ENCODE measurements at places on chromosomes 5 and 9.

- no peak for DNase-seq
Measured at GRCh38 chr5:82509762-82510161, 231.6 kb upstream of the RPS23 start.

DNA sequence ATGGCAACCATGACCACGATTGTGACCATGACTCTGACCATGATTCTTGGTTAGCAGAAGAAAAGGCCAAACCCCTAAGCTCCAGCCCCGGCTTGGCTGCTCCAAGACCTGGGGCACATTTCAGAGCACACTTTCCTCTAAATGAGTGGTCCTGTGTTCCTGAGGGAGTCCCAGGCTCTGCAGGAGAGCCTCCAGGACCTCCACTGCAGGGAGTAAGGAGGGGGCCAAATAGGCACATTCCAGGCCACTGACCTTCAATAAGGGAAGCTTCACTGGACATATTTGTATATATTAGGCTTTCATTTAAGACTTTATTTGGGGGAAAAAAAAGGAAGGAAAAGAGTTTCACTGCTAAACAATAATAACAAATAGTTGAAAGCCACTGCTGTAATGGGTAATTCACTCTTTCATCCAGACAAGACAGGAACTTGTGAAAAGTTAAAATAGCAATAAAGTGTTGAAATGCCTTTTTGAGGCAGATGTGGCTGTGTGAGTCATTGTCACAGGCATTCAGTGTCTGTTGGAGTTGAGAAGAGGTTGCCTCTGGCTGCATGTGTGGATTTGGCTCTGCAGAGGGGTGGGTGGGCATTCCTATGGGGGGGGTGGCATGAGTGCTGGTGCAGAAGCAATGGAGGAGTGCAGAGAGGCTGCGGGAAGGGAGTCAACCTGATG lies 63.9 kb upstream of the TGFBR1 start:
- DNase-seq = no peak

DNA sequence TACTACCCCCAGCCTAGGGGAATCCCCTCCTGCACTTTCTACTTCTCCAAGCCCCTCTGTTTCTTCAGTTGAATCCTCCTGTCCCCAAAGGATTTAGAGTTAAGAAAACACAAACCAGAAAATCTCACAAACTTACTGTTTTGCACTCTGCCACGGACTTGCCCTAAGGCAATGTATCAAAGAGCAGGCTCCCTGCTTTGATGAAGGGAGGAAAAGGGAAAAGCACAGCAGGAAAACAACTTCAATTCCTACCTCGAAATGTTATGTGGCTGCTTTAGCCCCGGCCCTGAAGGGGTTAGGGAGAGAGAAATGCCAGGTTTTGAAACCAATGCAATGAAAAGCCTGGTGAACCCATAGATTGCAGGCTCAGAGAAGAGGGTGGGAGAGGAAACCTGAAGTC lies 254.7 kb downstream of the MAN2A1 start:
- no peak for DNase-seq

GRCh38 chr9:91530829-91531228 lies 107.2 kb upstream of the NFIL3 start:
- no peak for DNase-seq

GRCh38 chr9:32728181-32728580 lies 55.2 kb upstream of the TMEM215 start:
- DNase-seq = no peak

DNA sequence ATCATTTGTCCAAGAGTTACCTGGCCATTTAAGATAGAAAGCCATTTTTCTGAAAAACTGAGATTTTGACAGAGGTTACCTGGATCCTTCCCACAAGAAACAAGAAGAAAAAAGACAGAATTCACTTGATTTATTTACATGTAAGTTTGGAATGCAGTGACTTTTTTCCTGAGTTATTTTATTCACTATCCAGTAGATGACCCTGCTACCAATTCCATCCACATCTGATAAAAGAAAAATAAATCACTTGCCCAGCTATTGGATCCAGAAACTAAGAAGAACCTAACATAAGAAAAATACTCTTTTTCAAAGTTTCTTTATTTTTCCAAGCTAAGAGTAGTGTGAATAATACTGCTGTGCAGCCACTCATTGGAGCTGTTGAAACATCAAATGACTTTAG lies 275.2 kb downstream of the CETN3 start:
- DNase-seq = no peak

GRCh38 chr9:134187110-134187531 lies 22.8 kb upstream of the RNU6ATAC start:
- DNase-seq = no peak

- no peak for DNase-seq
Measured at GRCh38 chr5:17094830-17095229, 122.6 kb upstream of the BASP1 start.

DNA sequence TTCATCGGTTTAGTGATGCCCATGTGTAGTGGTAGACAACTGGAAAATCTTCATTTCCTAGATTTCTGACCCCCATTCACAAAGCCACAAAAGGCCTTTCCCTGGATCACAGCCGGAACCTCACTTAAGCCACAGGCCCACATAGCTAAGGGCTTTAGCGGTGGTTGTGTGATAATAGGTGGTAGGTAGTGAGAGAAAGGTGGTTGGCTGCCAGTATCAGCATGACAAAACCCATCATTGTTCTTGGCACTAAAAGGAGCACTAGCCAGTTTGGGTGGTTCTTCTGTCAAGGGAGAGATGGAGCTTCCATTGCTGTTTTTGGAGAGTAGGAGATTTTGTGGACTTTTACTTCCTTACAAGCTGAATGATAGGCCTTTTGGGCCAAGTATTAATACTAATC lies 9.7 kb upstream of the SLC36A2 start:
- no peak for DNase-seq

- DNase-seq = no peak
Measured at GRCh38 chr5:137281201-137281600, 217.9 kb downstream of the SPOCK1 start.

DNA sequence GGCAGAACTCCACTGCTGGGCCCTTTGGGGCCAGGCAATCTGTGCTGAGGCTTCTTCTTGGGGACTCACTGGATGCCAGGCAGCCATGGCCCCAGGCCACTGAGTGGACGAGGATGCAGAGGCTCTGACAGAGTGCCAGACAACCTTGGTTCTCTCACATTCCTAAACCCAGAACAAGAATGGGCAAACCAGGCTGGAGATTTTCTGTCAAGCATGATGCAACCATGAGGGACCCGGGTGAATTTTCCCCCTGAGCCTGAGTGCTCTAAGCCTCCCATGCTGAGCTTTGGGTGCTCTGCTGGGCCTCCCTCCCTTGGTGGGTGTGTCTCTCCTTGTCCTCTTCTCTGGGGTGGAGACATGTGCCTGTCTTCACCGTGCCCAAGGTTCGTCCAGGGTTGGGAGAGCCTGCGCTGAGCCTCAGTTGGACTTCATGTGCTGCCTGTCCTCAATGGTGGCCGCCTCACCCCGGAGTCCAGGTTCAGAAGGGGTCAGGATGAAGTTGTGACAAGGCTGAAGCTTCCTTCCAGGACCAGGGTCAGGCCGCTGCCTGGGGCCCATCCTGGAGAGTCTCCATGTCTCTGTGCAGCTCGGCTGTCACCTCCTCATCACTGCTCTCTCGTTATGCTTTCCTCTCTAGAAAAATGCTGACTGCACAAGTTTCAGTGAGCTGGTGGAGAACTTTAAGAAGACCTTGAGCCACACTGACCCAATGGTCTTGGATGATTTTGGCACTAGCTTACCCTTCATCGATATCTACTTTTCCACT lies 24.1 kb downstream of the PITX1 start:
- no peak for DNase-seq

- no peak for DNase-seq
Measured at GRCh38 chr5:57033503-57033902, 81.6 kb upstream of the MIER3 start.

- DNase-seq = no peak
Measured at GRCh38 chr5:14407051-14407450, 174.5 kb upstream of the OTULINL start.

DNA sequence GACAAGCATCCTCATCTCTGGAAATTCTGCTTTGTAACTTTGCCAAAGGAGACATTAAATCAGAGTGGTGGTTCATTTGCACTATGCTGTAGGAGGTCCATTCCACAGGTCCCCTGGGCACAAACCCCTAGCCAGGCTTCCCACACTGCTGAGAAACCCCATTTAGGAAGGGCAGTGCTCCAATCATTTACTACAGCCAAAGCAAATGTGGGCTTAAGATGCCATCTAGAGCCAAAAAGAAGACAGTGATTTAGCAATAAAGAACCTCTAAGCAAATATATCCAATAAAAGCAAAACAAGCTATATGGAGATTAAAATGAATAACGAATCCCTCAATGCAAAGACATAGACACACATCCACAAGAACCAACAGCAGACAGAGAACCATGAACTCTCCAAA lies 129.0 kb upstream of the ALDH1B1 start:
- DNase-seq = no peak

DNA sequence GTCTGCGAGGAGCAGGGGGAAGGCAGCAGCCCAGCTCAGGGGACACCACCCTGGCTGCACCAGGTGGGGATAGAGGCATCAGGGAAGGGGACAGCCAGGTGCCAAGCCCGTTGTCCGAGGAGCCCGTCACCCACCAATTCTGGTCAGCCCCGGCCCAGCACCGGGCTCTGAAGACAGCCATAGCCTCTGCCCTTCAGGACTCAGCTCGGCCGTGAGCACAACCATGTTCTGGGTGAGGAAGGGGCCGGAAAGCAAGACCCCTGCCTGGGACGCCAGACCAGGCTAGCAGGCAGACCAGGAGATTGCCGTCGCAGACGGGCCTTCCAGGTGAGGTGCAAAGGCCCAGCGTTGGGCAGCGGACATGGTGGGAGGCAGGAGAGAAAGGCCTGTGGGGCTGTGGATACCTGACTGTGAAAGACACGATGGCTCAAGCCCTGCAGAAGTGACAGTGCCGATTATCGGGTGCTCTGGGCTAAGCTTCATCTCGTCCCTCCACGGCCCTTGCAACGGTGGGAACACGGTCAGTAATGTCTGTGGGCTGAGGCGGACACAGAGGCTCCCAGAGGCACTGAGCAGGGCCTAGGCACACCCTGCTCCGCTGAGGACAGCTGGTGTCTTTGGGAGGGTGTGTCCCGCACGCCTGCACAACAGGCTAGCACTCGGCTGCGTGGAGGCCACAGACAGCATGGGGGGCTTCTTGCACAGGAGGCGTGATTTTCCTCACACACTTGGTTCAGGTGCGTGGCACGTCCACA lies 36.5 kb downstream of the DBH start:
- no peak for DNase-seq

DNA sequence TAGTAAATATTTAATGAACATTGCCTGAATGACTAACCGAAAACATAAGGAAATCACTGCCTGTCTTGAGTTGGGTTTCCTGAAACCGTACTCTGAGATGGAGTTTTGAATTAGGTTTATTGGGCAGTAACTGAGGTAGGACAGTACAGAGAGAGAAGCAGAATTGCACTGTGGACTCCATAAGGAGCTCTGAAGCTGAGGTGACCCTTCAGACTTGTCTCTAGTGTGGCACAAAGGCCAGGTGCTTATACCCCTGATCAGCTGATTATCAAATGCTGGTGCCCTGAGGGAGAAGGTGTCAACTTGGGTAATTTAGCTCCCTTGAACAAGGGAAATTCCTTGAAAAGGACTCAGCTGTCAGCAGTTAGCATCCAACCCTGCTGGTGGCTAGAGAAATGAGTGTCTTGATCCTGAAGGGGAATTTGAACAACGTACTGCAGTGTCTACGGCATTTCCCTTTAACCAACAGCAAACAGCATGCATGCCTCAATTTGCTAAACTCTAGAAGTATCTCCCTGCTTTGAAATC lies 135.0 kb upstream of the SMARCA2 start:
- DNase-seq = no peak

- no peak for DNase-seq
Measured at GRCh38 chr5:119795768-119796167, 166.4 kb downstream of the FAM170A start.

- no peak for DNase-seq
Measured at GRCh38 chr9:121750715-121751623, 99.5 kb downstream of the DAB2IP start.

DNA sequence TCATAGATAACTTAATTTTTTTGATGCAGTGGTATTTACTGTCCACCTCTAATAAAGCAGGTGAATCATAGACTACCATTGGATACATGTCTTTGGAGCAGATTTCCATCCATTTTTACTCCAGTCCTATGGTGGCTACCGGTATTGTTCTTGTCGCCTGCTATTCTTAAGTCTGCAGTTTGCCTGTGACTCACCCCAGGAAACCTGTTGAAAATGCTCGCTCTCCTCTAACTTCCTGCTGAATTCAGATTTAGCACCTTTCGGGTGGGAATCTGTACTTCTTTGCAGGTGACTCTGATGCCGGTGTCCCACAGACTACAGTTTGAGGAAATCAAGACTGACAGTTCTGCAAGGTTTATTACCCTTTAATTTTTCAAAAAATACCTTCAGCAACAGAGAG lies 58.8 kb upstream of the DHFR start:
- DNase-seq = no peak

- DNase-seq = no peak
Measured at GRCh38 chr5:119596046-119596445, 33.3 kb upstream of the FAM170A start.

- no peak for DNase-seq
Measured at GRCh38 chr5:50365426-50366251, 75.4 kb downstream of the EMB start.

DNA sequence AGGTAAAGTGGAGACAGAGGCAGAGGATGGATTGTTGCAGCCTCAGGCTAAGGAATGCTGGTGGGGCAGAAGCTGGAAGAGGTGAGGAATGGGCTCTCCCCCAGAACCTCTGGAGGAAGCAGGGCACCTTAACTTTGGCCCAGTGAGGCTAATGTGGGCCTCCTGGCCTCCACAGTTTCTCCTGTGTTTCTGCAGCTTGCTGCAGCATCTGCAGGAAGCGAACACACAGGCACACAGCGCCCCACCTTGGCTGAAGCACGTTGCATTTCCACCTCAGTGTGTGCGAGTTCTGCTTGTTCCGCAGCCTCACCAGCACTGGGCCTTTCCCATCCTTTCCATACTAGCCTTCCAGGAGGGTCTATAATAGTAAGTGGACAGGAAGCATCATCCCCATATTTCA lies 27.2 kb upstream of the ASS1 start:
- no peak for DNase-seq

DNA sequence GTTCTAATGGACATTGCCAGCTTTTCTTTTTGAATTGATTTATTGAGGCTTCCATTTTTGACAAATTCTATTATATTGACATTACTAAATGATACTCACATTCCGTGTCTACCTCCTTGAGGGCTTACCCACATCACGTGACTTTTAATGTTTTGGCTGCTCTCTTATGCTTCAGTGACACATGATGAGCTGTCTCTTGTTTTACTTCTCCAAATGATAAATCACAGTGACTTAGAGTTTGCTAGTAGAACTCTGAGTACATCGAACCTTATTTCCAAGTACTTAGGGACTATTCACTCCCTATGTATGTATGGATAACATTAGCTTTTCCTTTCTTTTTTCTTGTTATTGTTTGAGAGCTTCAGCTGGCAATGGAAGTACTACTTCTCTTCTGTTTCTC lies 169.8 kb upstream of the KCNN2 start:
- no peak for DNase-seq

Measured in stimulated activated CD8-positive, alpha-beta memory T cell treated with anti-CD3 and anti-CD28 coated beads, Interleukin-7, amount 100 ng/mL, for 1 hour (primary cell).